Astrocyte (in vitro differentiated cells and primary cell): ENCODE measurements at places on chromosomes 16 and 17.

DNA sequence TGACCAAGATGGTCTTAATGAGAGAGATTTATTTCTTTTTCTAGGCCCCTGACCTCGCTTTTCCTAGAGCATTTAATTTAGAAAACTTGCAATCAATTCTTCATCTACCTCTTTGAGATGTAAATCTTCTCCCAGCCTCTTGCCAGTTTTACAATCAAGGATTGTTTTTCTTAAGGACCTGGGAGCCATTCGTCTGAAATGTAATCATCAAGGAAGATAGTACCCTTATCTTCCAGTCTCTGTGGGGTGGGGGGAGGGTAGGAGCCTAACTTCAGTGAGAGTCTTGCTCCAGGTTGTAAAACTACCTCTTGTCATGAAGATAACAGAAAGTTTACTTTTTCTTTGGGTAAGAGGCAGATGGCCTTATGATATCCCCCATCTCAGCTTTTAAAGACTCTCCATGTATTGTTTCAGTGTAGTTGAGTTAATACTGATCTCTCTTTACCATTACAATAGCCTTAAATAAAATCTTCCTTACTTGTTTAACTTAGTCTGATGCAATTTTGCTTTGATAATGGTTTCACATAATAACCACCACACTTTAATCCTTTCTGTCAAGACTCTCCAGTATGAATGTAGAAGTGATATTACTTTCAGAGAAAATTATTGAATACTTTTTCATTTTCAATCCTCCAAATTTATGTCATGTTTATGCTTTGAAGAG is 110.2 kb upstream of the CPHXL start:
- no peaks in the 10 kb centered on the region for H3K27me3 ChIP-seq
- no peak overlapping the region for H3K27ac ChIP-seq
- H3K36me3 ChIP-seq, result no peaks in the 10 kb centered on the region
- no peak overlapping the region for H3K4me3 ChIP-seq
- H3K4me1 ChIP-seq, result no peaks in the 10 kb centered on the region

- no peaks in the 10 kb centered on the region for H3K4me1 ChIP-seq
- no peak overlapping the region for H3K27ac ChIP-seq
- no peak overlapping the region for H3K4me3 ChIP-seq
- peaks cover 23% of the 10 kb centered on the region for H3K27me3 ChIP-seq
- H3K36me3 ChIP-seq, result no peaks in the 10 kb centered on the region
- DNase-seq, result no peak
These were observed 5.4 kb upstream of the MMD start for GRCh38 chr17:55426851-55427586.

DNA sequence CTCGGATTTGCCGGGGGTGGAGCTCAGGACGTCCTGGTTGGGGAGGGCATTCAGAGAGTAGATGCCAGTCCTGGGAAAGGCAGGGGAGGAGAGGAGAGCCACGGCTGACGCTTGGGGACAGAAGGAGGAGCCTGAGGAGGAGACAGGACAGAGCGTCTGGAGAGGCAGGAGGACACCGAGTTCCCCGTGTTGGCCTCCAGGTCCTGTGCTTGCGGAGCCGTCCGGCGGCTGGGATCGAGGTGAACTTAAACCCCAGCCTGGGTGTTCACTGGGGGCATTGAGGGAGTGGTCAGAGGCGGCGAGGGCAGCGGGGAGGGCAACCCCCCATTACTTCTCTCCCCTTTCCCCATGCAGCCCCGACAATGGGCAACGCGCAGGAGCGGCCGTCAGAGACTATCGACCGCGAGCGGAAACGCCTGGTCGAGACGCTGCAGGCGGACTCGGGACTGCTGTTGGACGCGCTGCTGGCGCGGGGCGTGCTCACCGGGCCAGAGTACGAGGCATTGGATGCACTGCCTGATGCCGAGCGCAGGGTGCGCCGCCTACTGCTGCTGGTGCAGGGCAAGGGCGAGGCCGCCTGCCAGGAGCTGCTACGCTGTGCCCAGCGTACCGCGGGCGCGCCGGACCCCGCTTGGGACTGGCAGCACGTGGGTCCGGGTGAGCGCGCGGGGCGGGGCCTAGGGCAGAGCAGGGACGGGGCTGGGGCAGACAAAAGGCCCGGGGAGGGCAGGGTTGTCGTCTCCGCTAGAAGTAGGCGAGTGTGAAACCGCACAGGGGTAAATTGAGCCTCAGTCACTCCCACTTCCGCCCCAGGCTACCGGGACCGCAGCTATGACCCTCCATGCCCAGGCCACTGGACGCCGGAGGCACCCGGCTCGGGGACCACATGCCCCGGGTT is 3.7 kb downstream of the NOL3 start:
- H3K27ac ChIP-seq, result no peak overlapping the region
- H3K27me3 ChIP-seq, result peaks cover 2% of the 10 kb centered on the region
- peak overlapping the region; percentile 59 for H3K4me3 ChIP-seq
- H3K36me3 ChIP-seq, result no peaks in the 10 kb centered on the region
- peak; percentile 78 for DNase-seq
- H3K4me1 ChIP-seq, result peaks cover 31% of the 10 kb centered on the region

DNA sequence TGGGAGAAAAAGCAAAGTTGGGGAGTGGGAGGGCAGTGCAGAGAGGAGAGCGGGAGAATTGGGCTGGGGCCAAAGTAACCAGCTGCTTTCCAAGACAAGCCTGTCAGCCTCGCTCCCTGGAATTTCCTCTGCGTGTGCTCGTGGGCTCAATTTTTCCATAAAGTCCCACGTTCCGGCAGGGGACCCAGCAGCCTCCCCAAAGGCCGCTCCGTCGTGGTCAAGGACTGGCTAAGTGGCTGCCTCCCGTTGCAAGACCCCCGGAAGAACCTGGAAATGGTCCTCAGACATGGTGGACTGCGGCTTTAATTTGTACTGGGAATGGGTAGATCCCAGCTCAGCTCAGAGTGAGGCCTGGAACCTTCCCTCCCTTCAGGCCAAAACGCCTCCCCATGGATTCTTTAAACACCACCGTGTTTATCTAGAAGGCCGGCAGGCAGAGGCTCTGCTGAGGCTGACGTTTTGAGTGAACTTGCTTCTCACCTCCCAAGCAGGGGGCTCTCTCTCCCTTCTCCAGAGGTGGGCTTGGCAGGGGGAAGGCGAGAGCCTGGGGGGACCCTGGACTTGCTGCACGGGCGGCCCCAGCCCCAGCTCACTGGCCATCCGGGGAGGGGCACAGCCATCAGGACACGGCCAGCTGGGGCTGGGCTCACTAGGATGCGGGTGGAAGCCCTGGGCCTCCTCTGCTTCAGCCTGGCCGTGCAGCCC is 190.0 kb downstream of the C16orf95 start:
- no peaks in the 10 kb centered on the region for H3K27me3 ChIP-seq
- peak overlapping the region; percentile 31 for H3K27ac ChIP-seq
- peaks cover 38% of the 10 kb centered on the region for H3K4me1 ChIP-seq
- H3K36me3 ChIP-seq, result no peaks in the 10 kb centered on the region

- DNase-seq, result no peak
- no peak overlapping the region for H3K4me3 ChIP-seq
- H3K36me3 ChIP-seq, result no peaks in the 10 kb centered on the region
- H3K4me1 ChIP-seq, result no peaks in the 10 kb centered on the region
- no peaks in the 10 kb centered on the region for H3K27me3 ChIP-seq
These were observed 109.8 kb downstream of the CDK5R1 start for GRCh38 chr17:32596628-32597027.

- no peak overlapping the region for H3K27ac ChIP-seq
- no peak for DNase-seq
- peaks cover 4% of the 10 kb centered on the region for H3K4me1 ChIP-seq
- H3K36me3 ChIP-seq, result no peaks in the 10 kb centered on the region
These were observed 216.6 kb upstream of the KCNJ16 start for GRCh38 chr17:69858460-69858859.

DNA sequence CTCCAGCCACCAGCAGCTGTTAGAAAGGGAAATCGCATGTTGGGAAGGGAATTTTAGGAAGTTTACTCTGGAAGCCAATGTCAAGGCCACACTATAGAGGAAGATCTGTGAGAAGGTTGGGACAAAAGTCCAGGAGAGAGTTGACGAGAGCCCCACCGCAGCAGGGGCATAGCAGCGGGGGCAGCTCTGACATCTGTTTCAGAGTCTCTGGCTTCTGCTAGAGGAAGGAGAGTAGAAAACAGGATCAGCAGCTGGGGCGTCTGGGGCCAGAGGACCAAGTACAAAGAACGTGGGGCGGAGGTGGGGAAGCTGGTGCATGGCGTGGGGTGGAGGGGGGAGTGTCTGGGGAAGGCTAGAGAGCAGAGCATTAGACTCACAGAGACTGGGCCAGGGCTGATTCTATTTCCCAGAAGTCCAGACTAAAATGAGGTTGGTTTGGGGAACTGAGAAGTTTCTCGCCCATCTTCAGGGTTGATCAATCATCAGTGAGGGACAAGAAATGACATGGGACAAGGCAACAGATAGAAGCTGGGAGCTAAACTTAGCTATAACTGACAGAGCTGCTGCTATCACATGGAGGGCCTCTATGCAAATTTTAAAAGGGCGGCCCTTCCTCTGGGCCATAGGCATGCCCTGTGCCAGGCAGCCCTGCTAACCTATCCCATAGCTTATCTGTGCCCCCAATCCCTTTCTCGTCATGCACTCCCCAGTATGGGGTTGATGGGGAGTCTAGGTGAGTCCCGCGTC is 1.2 kb downstream of the RABEP2 start:
- DNase-seq, result no peak
- H3K4me1 ChIP-seq, result peaks cover 4% of the 10 kb centered on the region
- no peaks in the 10 kb centered on the region for H3K27me3 ChIP-seq
- H3K27ac ChIP-seq, result no peak overlapping the region
- peaks cover 2% of the 10 kb centered on the region for H3K36me3 ChIP-seq
- peak overlapping the region; percentile 79 for H3K4me3 ChIP-seq

DNA sequence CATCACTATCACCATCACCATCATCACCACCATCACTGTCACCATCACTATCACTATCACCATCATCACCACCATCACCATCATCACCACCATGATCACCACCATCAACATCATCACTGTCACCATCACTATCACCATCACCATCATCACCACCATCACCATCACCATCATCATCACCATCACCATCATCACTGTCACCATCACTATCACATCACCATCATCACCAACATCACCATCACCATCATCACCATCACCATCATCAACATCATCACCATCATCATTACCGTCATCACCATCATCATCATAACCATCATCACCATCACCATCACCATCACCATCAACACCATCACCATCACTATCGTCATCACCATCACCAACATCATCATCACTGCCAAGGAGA is 273.8 kb downstream of the FOXL1 start:
- no peaks in the 10 kb centered on the region for H3K4me1 ChIP-seq
- H3K4me3 ChIP-seq, result no peak overlapping the region
- H3K27ac ChIP-seq, result no peak overlapping the region
- no peak for DNase-seq
- H3K36me3 ChIP-seq, result no peaks in the 10 kb centered on the region

GRCh38 chr17:12094336-12094735 is 73.7 kb downstream of the MAP2K4 start:
- H3K4me3 ChIP-seq, result no peak overlapping the region
- peaks cover 11% of the 10 kb centered on the region for H3K4me1 ChIP-seq
- H3K27ac ChIP-seq, result no peak overlapping the region
- no peak for DNase-seq

- H3K27me3 ChIP-seq, result no peaks in the 10 kb centered on the region
- no peak for DNase-seq
- peaks cover 18% of the 10 kb centered on the region for H3K4me1 ChIP-seq
- no peak overlapping the region for H3K27ac ChIP-seq
These were observed 1.4 kb downstream of the NSMCE1 start for GRCh38 chr16:27267037-27267677.

GRCh38 chr16:68564382-68564985 is 25.4 kb downstream of the ZFP90 start:
- no peak overlapping the region for H3K4me3 ChIP-seq
- H3K4me1 ChIP-seq, result no peaks in the 10 kb centered on the region
- peak; percentile 18 for DNase-seq
